ENCODE measurements at places on chromosomes 11 and 22.

GRCh38 chr22:27999876-28000275 is 80.8 kb upstream of the PITPNB start:
- no peak for DNase-seq

GRCh38 chr11:119512369-119512768 is 89.4 kb upstream of the THY1 start:
- DNase-seq, result no peak

DNA sequence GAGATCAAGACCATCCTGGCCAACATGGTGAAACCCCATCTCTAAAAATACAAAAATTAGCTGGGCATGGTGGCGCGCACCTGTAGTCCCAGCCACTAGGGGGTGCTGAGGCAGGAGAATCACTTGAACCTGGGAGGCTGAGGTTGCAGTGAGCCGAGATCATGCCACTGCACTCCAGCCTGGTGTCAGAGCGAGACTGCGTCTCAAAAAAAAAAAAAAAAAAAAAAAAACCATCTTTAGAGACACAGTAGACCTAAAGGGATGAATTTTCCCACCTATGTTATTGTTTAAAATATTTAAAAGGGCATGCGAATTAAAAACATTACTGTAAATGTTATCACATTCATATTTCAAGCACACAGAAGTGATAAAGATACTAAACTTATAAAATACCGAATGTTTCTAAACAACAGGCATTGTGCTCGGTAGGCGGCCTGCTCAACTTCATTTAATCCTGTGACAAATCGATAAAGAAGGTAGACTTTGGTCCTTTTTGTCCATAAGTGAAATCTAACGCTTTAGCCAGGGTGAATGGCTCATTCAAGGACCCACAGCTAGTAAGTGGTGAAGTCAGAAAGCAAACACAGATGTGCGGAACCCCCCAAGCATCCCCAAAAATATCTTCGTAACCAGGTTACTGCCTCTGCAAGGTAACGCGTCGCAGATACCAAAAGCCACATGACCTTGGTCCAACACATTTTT is 16.1 kb downstream of the NCAPD3 start:
- DNase-seq, result peak; percentile 10

- DNase-seq, result no peak
Observed at GRCh38 chr11:128692753-128693415, 988 bp upstream of the FLI1 start.

DNA sequence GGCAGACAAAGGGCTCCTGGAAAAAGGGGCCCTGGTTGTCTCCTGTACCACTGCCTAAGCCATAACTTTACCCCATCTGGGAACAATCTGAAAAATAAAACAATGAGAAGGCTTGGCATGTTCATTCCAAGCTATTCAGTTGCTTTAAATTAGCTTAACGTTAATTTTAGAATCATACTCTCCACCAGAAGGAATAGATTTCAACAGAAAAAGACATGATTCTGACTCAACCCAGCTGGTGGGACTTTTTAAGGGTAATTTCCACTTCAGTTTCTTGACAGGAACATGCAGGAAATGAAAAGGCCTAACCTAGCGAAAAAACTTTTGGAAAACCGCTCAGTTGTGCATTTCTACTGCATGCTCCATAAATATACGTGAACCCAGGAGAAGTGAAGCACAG is 7.9 kb downstream of the SF3A1 start:
- no peak for DNase-seq

- DNase-seq, result peak; percentile 62
Observed at GRCh38 chr22:42769574-42770447, 49.1 kb upstream of the A4GALT start.

GRCh38 chr11:37689951-37690350 is 1091.9 kb upstream of the RAG2 start:
- DNase-seq, result no peak

DNA sequence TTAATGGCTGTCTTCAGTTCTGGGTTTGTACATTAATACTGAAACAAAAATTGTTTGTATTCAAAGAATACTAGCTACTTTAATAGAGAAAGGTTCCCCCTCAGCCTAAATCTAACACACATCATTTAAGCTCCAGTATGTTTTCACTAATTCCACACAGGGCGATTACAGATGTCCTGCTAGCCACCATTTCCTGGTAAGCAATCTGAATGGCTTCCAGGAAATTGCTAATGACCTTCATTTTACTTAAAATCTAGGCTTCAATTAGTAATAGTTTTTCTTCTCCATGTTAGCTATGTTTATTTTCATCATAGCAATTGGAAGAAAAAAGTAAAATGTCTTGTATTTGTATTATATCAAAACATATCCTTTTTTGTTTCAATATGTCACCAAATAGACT is 132.8 kb downstream of the SOX6 start:
- DNase-seq, result peak; percentile 14

DNA sequence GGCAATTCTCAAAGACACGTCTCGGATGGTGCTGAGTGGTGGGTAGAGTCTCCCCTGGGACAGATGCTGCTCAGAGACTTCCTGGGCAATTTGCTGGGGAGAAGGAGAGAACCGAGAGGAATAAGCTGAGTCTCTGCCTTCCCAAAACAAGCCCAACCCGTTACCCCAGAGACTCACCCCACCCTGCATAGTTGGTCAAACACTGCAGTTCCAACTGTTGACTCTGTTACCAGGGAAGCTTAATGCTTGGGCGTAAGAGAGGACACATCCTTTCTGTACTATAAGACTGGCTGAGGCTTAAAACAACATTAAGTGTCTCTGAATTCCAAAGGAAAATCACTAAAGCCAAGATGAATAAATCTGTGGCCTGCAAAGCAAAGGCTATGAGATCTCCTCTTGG is 68.1 kb downstream of the CCDC81 start:
- no peak for DNase-seq
